ENCODE measurements at places on chromosomes 7 and 10. TPM values are rescaled to one million over a fixed set of nuclear protein-coding genes. Genes with fewer than 3 reads are reported as not detected.

TUBB8 gene
- not detected for total RNA-seq

FAM25C gene
- not detected for total RNA-seq

SLIT1 gene
- total RNA-seq, result not detected

FAM25A gene
- total RNA-seq, result 11.4 TPM

CYP2C18 gene
- total RNA-seq, result not detected

MACROH2A2 gene
- 103 TPM for total RNA-seq

SEC23IP gene
- 39.3 TPM for total RNA-seq

SCD gene
- 121 TPM for total RNA-seq

CPA1 gene
- not detected for total RNA-seq

OR2A1 gene
- total RNA-seq, result not detected

ITPRID1 gene
- not detected for total RNA-seq

TMEM213 gene
- total RNA-seq, result not detected

DYDC2 gene
- not detected for total RNA-seq

AKR1C3 gene
- total RNA-seq, result 24.0 TPM

TMEM270 gene
- total RNA-seq, result not detected

SAP25 gene
- total RNA-seq, result 0.52 TPM

SH2D4B gene
- not detected for total RNA-seq

LRIT1 gene
- total RNA-seq, result not detected

CLDN15 gene
- 9.9 TPM for total RNA-seq

TAS2R5 gene
- total RNA-seq, result 0.26 TPM

KIAA1217 gene
- total RNA-seq, result 16.0 TPM

CHN2 gene
- 7.7 TPM for total RNA-seq

UNCX gene
- not detected for total RNA-seq

TMEM176B gene
- not detected for total RNA-seq

VAX1 gene
- total RNA-seq, result 0.98 TPM

ABCC2 gene
- total RNA-seq, result 2.4 TPM

INHBA gene
- total RNA-seq, result 55.3 TPM

AKR1C8 gene
- total RNA-seq, result not detected

POU6F2 gene
- not detected for total RNA-seq

RAB19 gene
- 1.3 TPM for total RNA-seq

LRRC72 gene
- total RNA-seq, result not detected

ZPBP gene
- not detected for total RNA-seq

MACC1 gene
- total RNA-seq, result 12.0 TPM
